Muscle of leg (tissue), 16 donors: ENCODE measurements at places on chromosomes 11 and 22. TPM values are rescaled to one million over a fixed set of nuclear protein-coding genes. Genes with fewer than 3 reads are reported as not detected.

ME3 gene
- 12.4 TPM for total RNA-seq

OR56A1 gene
- not detected for total RNA-seq

LRP4 gene
- total RNA-seq, result 11.1 TPM

- DNase-seq, result peak; percentile 91
Observed at GRCh38 chr22:43828998-43829782, 17.1 kb upstream of the EFCAB6 start.

DNA sequence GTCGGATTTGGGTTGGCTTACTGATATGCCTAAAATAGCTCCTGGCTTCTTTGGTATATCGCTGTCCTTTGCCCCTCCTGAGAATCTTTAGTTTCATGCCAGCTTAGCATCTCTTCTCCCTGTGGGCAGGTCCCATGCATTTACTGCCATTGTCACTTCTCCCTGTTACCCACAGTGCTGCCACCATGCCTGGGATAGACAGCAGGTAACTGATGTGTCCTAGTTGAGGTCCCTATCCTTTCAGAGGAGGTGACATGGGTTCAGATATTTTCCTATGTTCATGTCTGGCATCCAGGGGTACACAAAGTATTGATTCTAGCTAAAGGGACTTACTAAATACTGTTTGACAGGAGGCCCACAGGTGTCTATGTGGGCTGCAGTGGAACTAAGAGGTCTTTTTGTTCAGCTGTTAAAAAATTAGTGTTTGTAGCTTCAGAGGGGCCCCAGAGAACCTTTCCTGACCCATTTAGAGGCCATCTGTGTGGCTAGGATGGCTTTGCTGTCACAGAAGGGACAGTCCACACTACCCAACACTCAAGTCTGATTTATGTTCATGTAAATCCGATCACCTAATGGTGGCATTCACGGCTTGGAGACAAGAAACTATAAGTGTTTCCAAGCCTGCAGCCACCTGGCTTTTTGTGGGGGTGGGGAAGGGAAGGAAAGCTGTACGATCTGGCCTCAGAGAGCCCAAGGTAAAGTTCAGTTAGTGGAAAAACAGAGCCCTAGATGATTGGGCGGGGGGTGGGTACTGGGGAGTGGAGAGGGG, 8.5 kb downstream of the TIMP3 start:
- no peak for DNase-seq

DNA sequence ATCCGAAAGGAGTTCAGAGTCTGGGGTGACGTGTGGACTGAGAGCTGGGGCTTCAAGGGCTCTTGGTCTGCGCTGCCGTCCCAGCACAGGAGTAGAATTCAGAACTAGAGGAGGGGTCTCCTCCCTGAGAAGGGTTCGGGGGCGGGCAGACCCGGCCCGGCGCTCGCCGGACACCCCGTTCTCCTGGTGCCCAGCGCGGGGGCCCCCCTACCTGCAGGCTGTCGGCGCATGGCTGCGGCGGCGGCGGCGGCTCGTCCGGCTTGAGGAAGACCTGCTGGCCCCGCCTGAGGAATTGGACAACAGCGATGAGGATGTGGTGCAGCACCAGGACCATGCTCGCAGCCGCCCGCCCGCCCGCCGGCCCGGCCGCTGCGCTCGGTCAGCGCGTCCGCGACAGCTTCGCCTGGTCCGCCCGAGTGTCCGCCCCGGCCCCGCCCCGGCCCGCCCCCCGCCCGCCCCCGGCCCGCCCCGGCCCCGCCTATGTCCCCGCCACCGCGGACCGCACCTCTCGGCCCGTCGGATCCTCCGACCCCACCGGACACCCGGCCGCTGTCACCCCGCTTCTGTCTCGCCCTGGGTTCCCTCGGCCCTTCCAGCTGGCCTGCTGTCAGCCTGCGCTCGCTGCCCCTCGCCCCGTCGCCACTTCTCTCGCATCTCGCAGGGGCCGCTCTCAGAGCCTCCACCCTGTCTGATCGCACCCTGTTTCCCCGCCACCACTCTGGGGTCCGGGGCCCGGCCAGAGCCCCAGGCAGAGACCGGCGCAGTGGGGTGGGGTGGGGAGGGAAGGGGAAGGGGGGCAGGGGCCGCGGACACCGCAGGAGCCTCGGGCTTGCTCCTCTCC, 32.0 kb downstream of the PDE2A start:
- peak; percentile 41 for DNase-seq

- no peak for DNase-seq
Observed at GRCh38 chr22:48537343-48537680, 1290.4 kb downstream of the BRD1 start.

DNA sequence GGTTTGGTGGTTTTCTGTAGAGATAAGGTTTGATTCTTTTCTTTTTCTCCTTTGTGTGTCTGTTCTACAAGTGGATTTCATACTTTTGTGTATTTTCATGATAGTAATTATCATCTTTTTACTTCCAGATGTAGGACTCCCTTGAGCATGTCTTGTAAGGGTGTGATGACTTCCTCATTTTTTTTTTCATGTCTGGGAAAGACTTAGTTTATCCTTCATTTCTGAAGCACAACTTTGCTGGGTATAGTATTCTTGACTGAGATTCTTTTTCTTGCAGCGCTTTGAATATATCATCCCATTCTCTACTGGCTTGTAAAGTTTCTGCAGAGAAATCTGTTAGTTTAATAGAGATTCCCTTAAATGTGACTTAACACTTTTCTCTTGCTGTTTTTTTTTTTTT, 32.9 kb downstream of the MADD start:
- DNase-seq, result no peak

- DNase-seq, result no peak
Observed at GRCh38 chr11:100235085-100235484, 452.0 kb upstream of the ARHGAP42 start.

DNA sequence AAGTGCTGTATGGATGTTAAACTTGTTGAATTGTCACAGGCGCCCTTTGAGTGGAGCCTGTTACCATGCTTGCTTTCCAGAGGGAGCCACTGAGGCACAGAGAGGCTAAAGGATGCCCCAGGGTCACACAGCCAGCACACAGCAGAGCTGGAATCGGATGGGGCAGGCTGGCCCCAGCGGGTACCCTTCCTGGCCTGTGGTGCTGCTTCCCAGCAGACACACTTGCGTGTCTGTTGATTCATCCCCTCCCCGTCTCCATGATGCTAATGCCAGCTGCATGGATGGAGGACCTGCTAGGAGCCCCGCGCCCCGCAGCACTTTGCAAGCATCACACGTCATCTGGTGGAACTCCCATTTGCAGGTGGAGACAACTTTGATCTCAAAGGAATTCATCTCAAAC, 52.4 kb upstream of the SHISAL1 start:
- DNase-seq, result no peak

GRCh38 chr11:58006940-58007339, 16.7 kb upstream of the OR9Q1 start:
- no peak for DNase-seq

- no peak for DNase-seq
Observed at GRCh38 chr11:62151737-62152102, 27.9 kb downstream of the INCENP start.

DNA sequence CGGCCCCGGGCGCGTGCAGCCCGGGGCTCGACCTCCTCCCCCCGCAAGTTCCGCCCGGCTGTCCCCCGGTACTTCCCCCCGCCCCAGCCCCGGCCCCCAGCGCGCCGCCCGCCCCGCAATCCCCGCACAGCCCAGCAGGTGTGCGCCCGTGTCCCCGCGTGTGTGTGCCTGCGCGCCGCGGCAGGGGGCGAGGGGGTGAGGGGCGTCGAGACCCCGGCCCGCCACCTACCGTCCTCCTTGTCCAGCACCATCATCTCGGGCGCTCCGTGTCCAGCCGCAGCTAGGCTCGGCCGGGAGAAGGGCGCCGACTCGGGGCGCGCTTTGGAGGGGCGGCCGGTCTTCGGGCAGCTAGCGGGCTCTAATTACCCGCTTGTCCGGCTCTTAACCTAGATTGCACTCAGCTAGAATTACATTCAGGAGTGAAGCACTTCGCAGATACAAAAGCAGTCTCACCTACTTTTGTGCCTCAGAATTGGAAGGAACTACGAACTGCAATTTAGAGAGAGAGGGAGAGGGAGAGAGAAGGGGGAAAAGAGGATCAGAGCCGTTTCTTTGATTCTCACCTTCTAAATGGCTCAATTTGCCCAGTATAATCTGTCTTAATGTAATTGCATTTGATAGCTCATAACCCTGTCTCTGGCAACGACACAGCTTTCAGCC, 439 bp downstream of the LMO1 start:
- no peak for DNase-seq

- DNase-seq, result no peak
Observed at GRCh38 chr11:69637198-69637940, 3.6 kb upstream of the CCND1 start.
